IPS DF 19.7 (cell line): ENCODE measurements at places on chromosomes 6 and 20.

- DNase-seq, result no peak
Measured at GRCh38 chr20:5041433-5041832, 40.1 kb upstream of the SLC23A2 start.

DNA sequence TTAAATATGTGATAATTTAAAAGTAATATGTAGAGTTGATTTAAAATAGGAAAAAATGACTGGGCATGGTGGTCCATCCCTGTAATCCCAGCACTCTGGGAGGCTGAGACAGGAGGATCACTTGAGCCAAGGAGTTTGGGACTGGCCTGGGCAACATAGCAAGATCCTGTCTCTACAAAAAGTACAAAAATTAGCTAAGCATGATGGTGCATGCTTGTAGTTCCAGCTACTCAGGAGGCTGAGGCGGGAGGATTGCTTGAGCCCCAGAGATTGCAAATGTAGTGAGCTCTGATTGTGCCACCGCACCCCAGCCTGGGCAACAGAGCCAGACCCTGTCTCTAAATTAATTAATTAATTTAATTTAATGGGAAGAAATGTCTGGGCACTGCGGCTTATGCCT, 44.2 kb upstream of the CDYL start:
- no peak for DNase-seq

DNA sequence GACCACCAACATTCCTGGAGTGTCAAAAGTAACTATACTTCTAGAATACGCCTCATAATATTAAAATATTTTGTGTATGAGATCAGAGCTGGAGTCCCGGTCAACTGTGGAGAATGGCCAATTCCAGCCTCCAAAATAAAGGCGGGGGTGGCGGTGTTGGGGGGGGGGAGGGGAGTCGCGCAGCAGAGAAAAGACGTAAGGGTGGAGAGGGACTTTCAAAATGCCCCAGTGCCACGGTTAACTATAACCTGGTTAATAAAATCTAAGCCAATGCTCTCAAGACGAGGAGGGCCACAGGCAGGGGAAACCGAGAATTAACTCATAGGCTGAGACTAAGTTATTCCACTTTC, 1.3 kb downstream of the NUP153 start:
- DNase-seq, result no peak

DNA sequence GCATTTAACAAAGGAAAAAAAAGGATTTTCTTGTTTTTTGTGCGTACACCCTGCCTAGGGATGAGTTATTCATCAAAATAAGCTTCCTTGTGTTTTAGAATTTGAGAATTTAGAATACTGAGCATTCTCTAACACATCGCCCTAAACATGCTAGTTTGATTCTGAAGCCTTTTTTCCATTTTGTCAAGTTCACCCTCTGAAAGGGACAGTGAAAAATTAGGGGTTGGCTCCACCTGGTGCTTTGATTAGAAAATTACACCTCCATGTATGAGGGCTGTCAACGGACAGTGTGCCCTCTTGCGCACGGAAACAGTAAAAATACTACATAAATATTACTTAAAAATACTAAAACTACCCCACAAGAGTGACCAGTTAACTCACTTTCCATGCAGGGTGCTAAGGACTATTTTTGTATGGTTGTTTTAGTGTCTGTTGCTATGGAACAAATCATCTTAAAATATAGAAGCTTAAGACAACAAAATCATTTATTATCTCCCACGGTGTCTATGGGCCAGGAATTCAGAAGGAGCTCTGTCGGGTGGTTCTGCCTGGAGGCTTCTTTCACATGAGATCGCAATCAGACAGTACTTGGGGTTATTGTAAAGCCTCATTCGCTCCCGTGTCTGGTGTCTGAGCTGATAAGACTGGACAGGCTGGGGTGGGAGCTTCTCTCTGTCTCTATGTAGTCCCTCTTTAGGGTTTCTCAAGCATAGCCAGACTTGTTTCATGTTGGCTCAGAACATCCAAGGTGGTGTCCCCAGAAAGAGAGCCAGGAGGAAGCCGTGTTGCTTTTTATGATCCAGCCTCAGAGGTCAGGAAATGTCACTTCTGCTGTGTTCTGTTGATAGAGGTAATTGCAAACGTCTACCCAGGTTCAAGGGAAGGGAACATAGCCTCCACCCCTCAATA, 41.1 kb upstream of the TMEM170B start:
- DNase-seq, result peak; percentile 28

DNA sequence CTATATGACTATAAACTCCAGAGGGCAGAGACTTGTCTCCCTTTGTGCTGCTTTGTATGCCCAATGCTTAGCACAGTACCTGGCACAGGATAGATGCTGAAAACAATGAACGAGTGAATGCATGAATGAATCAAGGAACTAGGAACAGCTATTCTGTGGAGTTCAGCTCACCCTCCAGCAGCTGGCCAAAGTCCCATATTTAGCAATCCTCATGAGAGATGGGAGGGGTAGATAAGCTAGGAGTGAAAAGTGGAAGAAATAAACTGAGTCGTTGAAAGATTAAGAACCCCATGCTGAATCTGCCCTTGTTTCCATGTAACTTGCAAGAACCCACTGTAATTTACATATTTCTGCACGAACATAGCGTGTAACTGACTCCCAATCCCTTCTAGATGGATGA, 106.5 kb downstream of the MAFB start:
- DNase-seq, result no peak

GRCh38 chr6:85680388-85680787, 37.7 kb upstream of the SYNCRIP start:
- no peak for DNase-seq

DNA sequence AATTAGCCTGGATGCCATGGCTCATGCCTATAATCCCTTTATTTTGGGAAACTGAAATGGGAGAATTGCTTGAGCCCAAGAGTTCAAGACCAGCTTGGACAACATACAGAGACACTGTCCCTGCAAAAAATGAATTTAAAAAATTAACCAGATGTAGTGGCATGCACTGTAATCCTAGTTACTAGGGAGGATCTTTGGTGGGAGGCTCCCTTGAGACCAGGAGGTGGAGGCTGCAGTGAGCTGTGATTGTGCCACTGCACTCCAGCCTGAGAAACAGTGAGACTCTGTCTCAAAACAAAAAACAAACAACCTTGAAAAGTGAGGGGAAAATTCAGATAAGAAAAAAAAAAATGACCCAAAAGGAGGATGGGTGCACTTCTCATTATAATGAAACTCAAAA, 23.4 kb downstream of the CAP2 start:
- DNase-seq, result no peak

DNA sequence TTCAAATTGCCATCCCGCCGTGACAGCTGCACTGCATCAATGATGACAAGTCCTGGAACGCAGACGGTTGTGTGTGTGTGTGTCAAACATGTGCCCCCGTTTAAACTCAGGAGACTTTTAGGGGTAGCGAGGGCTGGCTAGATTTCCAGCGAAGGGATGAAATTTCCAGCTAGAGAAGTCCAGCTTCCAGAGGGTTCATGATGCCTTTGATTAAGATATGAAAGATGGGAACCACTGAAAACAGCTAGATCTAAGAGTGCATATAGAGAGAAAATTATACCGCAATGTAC, 644 bp downstream of the KIZ start:
- DNase-seq, result no peak

DNA sequence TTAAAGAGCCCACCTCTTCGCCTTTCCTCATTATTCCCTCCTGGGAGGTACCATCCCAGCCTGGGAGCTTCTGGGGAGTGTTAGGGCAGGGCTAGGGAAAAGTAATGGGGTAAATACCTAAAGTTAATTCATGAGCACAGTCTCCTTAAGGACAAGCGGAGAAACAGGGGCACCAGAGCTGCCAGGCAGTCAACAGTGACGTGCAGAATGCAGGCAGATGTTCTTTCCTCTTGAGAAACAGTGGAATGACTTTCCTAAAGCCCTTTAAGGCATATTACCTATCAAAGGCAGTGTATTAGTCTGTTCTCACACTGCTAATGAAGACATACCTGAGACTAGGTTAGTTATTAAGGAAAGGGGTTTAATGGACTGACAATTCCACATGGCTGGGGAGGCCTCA, 76.3 kb downstream of the RNF144B start:
- no peak for DNase-seq

GRCh38 chr6:133761706-133762105, 127.2 kb upstream of the TCF21 start:
- no peak for DNase-seq

DNA sequence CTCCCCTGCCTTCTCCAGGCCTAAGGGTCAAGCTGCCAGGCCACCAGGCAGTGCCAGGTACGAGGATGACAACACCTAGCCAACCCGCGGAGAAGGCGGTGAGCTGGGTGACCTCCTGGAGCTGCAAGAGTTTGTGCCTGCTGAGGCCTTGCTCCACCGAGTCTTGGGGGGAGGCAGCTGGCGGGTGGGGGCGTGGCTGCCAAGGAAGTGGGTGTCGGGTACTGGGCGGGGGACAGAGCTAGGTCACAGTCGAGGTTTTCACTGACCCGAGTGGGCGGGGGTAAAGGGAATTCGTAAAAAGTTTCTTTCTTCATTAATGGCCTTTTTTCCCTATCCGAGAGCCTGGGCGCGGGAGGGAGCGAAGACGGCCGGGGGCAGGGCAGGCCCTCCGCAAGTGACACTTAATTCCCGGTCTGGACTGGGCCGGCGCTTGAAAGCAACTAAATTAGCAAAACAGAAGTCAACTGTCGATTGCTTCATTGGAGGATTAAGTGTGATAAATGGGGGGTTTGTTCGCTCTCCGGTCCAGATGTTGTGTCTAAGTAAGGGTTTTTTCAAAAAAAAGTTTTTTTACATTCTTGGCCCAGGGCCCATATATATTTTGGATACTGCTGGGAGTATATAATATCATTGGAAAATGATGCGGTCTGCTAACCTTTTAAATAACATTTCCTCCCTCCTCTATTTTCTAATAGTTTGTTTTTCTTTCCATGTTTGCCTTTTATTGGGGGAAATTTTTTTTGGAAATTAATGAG, 43.1 kb upstream of the FOXP4 start:
- no peak for DNase-seq

- no peak for DNase-seq
Measured at GRCh38 chr6:135922746-135923145, 71.2 kb downstream of the PDE7B start.

DNA sequence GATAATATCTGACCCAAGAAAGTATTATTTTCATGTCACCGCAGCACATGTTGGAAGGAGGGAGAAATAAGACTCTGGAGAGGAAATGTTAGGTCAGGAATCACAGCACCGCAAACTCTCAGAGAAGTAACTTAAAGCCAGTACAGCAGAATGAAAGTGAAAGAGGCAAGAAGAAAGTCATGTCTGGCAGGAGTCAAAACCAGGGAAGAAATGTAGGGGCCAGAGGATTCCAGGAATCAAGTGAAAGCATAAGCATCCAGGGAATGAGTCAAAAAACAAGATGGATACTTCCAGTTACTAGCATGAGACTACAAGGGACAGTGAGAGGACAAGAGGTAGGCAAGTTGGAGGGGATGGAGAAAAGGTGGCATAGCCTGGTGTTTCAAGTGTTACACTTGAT, 80.4 kb downstream of the AK9 start:
- no peak for DNase-seq

DNA sequence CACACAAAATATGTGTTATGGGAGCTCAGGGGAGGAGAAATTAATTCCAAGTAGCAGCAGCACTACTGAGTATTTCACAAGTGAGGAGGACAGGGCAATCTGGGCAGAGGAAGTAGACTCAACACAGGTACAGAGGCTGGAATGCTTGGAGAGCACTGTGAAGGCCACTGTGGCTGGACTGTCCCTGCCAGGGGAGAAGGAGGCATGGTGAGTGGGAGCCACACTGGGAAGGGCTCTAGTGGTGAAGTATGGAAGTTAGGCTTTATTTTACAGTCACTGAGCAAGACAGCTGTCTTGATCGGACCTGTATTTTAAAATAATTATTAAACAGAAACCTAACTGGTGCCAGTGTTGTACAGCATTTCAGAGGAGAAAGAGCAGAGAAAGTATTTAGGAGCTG, 28.8 kb downstream of the FAM229B start:
- no peak for DNase-seq

DNA sequence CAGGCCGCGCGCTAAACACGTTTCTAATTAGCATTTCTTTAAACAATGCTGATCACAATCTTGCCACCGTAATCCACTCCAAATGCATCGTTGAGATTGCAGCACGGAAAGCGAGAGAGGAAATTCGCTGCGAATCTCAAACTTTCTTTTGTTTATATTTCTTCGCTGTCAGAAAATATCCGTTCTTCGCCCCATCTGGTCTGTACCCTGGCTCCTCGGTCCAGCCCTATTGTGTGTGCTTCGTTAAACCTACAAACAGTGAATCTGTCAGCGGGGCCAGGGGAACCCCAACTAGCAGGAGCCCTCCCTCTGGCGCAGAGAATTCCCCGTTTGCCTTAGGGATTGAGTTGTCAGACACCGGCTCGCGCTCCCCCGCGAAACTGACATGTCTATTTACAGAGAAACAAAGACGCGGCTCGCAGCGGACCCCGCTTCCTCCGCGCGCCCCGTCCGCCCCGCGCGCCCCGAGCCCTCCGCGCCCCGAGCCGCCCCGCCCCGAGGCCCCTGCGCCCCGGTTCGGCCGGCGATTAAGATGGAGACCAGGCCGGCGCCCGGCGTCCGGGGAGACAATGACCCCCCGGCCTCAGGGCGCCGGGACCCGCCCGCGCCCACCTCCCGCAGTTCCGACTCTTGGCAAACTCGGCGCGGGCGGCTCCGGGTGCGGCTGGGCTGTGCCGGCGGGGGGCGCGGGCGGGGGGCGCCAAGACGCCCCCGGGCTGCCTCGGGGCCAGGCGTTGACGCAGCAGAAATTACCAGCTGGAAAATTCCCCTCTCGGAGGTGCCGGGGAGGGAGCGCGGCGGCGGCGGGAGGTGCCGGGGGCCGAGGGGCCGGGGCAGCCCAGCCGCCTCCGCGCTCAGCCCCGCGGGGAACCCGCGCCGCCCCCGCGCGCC, 874 bp downstream of the ZBTB46 start:
- no peak for DNase-seq

DNA sequence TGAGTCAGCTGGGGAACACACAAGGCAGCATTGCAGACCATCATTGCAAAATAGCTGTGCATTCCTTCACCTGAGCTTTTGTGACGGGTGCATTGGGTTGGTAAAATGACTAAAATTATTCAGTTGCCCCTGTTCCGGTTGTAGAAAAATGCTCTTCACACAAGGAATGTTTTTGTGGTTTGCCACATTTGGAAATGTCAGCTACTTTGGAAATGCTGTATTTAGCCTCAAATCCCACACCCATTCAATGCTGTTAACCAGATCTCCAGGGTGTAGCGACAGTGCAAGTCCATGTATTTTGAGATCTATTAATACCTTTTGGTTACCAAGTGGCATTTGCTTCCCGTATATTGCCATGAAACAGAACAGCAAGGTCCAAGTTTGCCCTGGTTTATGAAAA, 201.2 kb downstream of the FOXA2 start:
- DNase-seq, result no peak

GRCh38 chr6:137167702-137168377, 5.6 kb downstream of the IL22RA2 start:
- DNase-seq, result no peak

DNA sequence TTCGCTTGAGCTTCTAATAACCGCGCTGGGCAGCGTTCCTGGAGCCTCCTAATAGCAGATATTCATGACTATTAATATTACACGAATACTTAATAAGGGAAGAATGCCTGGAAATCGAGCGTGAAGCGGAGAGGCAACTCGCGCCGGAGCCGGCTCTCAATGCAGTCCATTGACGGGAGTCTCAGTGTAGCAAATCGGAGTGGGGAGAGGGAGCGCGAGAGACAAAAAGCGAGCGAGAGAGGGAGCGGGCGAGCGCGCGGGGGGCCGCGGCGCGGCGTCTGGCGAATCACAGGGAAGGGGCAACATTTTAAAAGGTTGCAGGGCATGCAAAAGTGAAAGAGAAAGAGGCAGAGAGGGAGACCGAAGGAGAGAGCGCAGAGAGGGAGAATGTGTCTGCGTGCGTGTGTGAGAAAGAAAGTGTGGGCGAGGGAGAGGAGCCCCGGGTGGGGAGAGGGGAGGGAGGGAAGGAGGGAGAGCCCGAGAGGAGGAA, 2.9 kb downstream of the TFAP2A start:
- DNase-seq, result no peak
